ENCODE measurements at places on chromosomes 2 and 18.

DNA sequence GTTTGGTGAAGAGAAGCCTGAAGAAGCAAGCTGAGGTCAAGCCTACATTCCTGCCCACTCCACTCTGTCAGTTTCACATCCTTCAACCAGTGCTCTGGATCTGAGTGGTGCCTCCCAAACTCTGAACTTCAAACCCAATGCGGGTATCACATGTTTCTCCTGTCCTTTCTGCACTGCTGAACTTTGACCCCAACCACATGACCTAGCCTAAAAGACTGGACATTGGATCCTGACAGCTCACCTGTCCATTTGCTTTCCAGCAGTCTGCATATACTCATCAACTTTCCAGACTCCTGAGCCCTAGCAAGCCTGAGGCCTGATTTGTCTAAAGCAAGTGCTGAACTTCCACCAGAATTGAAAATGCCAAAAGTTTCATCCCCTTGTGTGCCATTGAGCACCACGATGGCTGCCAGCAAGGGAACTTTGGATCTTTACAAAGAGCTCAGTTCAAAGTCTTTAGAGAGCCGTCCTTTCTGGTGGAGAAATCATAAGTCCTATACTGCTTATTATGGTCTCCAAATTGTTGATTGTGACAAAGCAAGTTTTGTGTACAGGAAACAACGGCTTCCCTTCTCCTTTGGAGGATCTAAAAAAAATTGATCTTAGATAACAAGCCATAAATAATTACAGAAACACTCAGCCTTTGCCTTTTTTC lies 37.6 kb upstream of the ITGA6 start:
- no peak for DNase-seq

GRCh38 chr2:42794271-42795046 lies 2.1 kb upstream of the HAAO start:
- DNase-seq, result no peak

DNA sequence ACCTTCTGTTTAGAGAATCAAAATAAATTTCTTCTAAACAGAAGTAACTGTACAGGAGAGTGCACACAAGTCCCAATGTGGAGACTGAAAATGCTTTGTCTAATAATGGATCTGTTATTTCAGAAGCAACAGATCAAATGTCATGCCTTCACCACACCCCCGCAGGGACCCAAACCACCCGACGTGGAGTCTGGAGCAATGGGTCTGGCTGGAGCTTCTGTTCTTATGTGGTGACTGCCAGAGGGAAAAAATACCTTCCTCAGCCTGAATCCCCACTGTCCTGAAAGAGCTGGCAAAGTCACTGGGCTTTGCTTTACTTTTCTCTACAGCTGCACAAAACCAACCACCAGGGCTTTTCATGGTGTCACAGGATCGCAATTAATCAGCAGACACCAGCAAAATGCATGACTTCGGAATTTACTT lies 119.0 kb upstream of the ZFP36L2 start:
- DNase-seq, result no peak

DNA sequence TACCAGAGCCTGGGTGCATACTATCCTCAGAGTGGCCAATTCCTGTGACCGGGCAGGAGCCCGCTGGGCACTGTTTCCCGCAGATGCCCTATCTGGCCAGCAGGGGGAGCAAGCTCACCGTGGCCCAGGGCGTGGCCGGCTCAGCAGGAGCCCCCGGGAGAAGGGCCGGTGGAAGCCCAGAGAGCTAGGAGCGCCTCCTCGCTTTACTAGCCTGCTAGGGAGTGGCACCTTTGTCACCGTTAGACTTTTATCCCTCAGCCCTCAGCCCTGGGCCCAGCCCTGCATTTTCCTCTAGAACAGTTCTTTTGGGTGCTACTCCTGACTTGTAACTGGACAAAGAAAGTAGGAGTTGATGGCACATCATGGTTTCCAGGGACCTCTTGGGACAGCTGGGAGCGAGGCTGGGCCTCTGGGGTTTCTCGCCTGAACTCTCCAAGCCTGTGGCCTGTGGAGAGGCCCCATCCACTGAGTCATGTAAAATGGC lies 24.0 kb downstream of the TMEM177 start:
- DNase-seq, result peak; percentile 52

DNA sequence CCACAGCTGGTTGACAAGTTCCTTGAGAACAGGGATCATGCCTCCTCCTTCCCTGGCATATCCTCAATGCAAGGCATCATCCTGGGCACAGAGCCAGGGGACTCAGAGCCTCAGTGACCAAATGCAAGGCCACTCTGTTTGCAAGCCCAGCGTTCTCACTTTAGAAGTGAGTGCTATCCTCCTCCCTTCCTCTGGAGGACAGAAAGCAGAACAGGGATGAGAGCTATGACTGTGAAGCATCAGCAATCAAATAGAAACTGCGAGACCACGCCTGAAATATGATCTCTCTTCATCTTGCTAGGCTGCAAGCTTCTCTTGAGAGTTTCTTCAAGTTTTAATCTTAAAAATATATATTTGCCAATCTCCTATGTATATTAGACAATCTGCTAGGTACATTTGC lies 119.8 kb downstream of the LRATD1 start:
- DNase-seq, result no peak

DNA sequence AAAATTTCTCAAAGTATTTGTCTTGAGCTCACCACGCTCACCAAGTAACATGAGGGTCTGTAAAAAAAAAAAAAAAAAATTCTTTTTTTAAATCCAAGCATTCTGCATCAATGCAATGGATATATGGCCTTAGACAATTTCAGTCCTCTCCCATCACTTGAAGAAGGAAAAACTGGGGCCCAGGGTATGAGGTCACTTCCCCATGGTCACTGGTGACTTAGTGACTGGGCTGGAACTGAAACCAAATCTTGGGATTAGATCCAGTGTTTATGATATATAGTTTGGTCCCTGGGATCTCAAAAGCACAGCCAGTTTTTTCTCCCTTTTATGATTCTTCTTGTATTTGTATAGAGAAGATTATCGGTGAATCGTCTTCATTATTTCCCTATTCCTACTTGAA lies 477.9 kb upstream of the TNP1 start:
- DNase-seq, result no peak

- DNase-seq, result no peak
These were observed 314.9 kb downstream of the EIPR1 start for GRCh38 chr2:3062476-3063260.

Measured in activated B cell treated with CpG ODN at 0.5 μM for 24 hours (primary cell).